ENCODE measurements at places on chromosomes 5 and 9.

DNA sequence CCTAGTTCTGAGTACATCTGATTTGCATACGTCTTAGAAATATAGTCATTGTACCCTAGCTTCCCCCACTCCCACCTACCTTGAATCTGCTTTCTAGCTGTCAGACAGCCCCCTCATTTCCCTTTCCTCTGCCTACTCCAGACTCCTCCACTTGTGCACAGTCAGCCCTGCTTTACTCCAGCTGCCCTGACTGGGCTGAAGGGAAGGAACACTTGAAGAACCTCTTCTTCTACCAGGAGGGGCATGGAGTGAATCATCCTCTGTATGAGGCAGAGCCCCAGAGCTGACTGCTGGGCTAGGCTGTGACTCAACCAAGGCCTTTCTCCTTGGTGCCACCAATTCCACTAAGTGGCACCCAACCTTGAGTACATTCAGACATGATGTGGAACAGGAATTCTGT lies 18.1 kb upstream of the ZFR start:
- DNase-seq = no peak

DNA sequence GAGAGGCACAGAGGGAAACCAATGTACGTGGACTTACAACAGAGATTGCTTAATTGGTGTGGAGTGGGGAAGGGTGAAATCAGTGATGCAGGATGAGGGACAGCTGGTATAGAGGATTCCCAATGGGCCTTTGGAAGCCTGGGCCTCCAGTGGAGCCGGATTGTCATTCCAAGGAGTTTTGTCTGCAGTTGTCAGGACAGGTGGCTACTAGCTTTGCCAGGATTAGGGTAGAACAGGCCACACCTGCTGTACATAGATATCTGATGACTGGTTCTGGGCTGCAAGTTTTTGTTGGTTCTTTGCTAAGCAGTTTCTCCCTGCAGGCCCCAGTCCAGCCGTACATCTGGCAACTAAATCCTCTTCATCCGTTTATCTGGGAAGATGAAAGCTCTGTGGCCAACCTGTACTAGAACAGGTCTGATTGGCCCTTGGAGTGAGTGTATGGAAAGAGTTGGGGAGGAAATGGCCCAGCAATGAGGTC lies 4.2 kb downstream of the SKP2 start:
- DNase-seq = no peak

- no peak for DNase-seq
Observed at GRCh38 chr9:109011231-109011671, 2.0 kb downstream of the CTNNAL1 start.

- DNase-seq = no peak
Observed at GRCh38 chr9:6997330-6997729, 239.6 kb downstream of the KDM4C start.

DNA sequence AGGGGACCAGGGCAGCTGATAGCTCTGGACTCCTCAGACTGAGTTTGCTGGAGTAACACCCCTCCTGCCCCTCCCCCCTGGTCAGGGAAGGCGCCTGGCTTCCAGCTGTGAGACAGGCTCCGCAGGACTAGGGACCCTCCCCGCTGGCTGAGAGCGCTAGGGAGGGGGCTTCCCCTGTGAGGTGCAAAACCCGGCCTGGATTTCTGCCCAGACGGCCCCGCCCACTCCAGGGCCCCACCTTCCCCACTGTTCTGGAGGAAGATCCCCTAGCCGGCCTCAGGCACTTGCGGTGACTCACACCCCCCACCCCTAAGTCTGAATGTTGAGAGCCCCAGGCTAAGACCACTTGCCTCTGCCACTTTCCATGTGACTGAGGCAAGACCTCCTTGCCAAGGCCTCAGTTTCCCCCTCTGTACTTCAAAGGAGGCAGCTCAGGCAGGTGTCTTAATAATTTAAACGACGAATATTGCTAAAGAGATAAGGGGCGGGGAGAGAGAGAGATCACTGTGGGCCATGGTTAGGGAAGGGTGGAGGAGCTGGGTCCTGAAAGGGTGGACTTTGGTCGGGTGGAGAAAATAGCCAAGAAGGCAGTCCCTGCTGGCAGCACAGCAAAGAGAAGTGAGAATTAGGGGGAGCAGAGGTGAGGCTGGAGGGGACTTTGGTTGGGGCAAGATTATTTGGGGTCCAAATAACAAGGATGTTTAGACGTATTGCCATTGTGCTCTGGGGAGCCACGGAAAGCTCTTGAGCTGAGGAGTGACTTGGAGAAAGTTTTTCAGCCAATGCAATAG lies 1.0 kb upstream of the DAB2IP start:
- peak; percentile 85 for DNase-seq

DNA sequence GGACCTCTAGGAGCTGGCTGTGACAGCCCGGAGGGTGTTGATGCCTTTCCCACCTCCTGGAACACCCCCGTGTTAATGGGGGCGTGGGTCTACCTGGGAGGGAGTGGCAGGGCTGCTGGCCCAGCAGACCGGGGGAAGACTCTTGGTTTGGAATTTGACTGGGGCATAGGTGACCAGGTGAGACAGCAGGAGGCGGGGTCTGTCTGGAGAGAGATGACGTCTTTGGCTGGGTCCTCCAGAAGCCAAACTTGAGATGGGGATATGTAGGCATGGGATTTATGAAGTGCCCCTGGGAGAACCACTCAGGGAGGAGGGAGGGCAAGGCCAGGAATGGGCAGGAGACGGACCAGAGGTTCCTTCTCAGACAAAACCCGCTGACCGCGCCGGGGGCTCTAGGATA lies 42.6 kb downstream of the NEK6 start:
- DNase-seq = peak; percentile 72

DNA sequence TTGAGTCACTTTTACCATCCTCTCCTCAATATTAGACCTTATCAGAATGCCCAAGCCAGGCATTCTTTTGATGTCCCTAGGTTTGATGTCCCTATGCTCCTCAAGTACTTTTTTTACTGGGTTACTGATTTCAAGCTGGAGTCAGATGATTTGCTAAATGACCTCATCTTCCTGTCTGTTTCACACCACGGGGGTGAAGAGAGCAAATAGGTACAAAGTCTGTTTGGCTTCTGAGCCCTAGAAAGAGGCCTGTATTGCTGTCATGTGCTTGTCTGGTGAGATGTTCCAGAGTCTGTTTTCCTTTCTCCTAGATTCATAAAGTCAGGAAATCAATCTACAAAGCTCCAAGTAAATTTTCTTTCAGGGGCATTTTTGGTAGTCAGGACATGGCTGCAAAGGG lies 12.7 kb upstream of the DAB2 start:
- no peak for DNase-seq

GRCh38 chr5:168525856-168526255 lies 3.2 kb upstream of the FBLL1 start:
- DNase-seq = no peak

- peak; percentile 48 for DNase-seq
Observed at GRCh38 chr9:121963528-121963995, 129.5 kb downstream of the TTLL11 start.

DNA sequence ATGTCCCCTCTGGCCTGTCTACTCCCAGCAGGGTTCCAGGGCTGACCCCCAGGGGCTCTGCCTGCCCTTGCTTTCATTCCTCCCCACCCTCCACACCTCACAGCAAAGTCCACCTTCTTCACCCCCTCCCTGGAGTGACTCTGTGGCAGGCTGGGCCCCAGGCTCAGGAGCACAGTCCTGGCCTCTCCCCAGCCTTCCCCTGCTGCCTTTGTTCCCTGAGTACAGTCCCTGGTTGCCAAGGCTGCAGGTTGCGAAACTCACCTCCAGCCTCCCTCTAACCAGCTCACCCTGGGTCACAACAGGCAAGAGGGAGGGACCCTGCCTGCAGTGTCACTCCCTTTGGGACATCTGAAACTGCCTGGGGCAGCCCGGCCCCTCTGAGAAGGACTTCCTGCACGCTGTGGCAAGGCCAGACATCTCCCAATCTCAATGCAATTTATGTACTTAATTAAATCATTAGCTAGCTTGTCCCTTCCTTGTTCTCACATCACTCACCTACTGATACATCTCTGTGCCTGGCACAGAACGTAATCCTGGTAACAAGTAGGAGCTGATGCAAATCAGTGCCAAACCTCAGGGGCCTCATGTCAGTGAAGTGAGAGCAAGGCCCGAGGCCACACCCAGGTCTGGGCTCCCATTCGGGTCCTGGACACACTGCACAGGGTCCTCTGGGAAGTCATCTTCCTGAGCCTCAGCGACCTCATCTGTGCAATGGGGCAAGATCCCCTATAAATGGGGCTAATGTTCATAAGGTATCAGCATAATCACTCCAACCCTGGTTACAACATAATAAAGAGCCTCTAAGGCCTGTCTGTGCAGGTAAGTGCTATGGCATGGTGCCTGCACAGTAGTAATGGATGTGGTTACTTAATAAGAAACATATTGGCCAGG lies 27.3 kb upstream of the TRIM14 start:
- DNase-seq = peak; percentile 99

- DNase-seq = no peak
Observed at GRCh38 chr5:58072300-58072965, 387.5 kb downstream of the PLK2 start.

- no peak for DNase-seq
Observed at GRCh38 chr5:98933445-98934072, 4.8 kb upstream of the CHD1 start.

DNA sequence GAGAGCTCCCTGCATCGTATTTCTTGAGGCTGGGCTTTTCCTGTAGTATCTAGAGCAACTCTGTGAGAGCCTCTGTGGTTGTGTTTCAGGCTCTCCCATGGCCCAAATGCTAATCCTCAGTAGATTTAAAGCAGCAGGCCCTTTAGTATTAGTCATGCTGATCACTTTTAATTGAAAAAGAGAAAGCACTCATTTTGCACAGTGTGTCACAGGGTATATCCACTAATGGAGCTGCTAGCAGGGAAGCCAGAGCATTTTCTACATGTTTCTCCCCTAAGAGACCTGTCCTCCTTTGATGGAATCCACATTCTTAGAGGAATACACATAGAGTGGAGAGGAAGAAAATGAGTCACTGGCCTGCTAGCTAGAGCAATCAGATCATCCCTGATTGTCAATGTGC lies 348.5 kb downstream of the TMEM232 start:
- no peak for DNase-seq

DNA sequence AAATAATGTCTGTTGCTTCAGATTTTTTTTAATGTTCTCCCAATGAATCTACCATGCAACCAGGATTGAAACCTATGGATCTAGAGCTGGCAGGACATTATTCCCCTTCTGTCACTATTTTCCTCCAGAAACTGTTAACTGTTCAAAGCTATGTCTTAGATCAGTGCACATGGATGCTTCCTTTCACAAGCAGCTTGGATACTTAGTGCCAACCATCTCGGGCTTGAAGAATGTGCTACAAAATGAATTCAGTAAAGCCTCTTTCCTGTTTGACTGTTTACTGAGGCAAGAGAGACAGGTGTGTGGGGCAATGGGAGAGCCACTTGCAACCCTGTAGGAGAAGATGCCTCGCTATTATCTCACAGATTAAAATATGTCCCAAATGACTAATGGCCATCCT lies 774.8 kb downstream of the KCTD16 start:
- DNase-seq = no peak

DNA sequence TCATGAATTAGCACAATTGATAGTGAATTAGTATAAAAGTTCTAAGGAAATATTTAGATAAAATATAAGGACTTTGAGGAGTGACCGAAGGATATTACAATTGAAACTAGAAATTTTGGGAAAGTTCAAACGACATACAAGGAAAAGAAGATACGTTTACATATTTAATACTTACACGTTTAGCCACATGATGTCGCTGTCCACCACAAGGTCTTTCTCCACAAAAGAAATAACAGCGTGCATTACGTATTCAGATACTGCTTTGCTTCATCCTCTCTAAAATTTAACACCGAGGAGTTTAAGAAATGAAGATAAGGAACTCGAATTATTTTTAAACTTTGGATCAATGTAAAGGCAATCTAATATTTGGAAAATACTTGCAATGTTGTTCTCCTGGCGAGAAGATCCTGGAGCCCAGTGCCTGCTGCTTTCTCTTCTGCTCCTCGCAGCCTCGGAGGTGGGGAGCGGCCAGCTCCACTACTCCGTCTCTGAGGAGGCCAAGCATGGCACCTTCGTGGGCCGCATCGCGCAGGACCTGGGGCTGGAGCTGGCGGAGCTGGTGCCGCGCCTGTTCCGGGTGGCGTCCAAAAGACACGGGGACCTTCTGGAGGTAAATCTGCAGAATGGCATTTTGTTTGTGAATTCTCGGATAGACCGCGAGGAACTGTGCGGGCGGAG lies at the start of gene PCDHA3:
PCDHA3 (plus strand) TSS at position 242 of the 678 bp plus-strand sequence.
- DNase-seq = no peak

- DNase-seq = no peak
Observed at GRCh38 chr9:93301911-93302541, 118.1 kb downstream of the WNK2 start.

DNA sequence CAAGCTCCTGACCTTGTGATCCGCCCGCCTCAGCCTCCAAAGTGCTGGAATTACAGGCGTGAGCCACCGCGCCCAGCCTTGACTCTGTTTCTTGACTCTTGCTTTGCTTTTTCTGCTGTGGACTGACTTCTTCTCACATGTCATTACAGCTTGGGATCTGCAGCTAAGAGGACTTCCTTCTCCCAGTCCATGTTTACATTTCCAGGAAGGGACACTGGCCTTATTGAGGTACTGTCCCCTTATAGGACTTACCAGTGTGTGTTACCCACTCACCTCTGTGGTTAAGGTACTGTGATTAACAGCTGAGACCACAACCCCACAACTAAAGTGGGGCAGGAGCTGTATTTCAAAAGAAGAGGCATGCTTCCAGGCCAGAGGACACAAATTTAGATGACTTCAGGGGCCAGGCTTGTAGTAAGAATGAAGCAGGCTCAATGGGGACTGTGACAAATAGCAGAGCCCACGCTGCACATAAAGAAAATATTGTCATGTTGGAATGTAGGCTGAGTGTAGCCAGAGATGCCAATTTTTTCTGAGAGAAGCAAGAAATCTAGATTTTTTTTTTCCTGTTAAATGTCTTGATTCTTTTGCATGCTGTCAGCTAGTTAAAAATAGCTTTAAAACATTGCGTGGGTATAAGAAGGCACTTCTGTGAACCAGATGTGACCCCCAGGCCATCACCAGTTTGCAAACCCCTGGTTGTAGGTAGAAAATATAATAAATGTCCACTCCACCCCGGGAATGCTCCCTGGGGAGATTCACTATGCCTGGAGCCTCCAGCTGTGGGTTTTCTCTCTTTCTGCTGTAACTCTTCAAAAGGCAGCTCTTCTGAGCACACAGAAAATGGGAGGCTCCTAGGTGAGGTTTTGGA lies 75.0 kb downstream of the PTPDC1 start:
- DNase-seq = no peak

Measured in PC-9 (cell line).